ENCODE measurements at places on chromosomes 7 and 10.

GRCh38 chr10:31064348-31064747 lies 32.7 kb upstream of the ZNF438 start:
- no peak for DNase-seq

DNA sequence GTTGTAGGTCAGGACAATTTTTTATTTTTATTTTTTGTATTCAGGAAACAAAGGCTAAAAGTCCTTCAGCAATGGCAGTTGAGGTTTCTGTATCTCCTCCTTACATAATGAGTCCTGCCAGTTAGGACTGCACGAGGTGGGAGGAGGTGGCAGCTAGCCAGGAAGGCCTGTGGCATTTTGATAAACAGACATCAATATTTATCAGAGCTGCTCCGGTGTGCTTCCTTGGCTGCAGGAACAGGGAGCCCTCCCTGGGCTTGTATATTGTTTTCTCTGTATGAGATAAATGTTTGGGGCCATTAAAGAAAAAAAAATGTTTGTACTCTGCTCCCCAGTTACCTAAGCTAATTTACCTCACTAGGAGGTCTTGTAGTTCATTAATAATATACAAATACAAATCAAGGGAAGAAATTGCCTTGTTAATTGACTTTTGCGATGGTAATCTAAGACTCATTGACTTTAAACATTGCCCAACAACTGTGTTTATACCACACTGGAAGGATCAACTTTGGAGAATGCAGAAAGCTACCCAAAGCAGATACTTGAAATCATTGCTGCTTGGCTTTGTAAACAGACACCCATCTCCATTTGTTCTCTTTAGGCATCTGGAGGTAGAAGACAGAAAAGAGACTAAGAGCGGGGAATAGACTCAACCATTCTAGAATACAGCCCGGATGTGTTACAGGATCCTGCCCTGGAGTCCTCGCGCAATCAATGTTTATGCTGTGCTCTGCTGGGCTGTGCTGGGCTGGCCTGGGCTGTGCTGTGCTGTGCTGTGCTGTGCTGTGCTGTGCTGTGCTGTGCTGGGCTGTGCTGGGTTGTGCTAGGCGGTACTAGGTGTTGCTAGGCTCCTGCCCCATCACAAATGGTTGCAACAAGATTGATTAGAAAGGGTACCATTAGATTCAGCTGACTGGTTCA lies 36.5 kb upstream of the PDZD8 start:
- no peak for DNase-seq

GRCh38 chr7:138196971-138197896 lies 121.0 kb downstream of the AKR1D1 start:
- DNase-seq = no peak

DNA sequence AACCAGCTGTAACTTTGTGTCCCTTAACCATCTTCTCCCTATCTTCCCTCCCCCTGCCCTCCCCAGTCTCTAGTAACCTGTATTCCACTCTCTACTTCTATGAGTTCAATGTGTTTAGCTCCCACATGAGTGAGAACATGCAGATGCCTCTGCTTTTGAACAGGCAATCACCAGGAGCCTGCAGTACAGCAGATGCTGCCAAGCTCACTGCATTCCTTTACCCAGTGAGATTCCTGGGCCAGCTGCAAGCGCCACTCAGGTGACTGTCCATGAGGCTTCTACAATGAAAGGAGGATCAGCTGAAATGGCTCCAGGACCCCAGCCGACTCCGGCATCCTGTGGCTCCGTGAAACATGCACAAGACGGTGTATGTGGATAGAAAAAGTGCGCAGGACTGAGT lies 15.7 kb downstream of the GRID1 start:
- DNase-seq = no peak

- DNase-seq = no peak
Measured at GRCh38 chr10:31320550-31321211, 1.7 kb downstream of the ZEB1 start.
